ENCODE measurements at places on chromosomes 2 and 18. TPM values are rescaled to one million over a fixed set of nuclear protein-coding genes. Genes with fewer than 3 reads are reported as not detected.

GRCh38 chr18:47935321-47936055 lies 5.0 kb upstream of the SMAD2 start:
- no peak for DNase-seq

- no peak for DNase-seq
These were observed 394.4 kb downstream of the FIGN start for GRCh38 chr2:163341426-163341825.

- no peak for DNase-seq
These were observed 21.3 kb downstream of the CDK15 start for GRCh38 chr2:201827621-201828020.

DNA sequence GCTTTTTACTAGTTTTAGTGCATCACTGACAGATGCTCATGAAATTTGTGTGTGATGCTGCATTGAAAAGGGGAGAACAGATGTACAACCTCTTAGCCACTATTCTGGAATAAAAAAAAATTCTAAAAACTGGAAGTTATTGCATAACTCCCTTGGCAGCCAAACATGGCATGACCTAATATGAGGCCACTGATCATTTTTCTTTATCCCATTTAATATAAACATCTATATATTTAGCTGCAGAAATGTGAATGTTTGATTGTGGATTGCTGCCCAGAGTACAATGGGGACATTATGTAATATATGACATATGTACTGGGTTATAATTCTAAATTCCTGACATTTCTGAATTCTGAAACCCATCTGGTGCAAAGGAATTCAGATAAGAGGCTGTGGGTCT lies 86.5 kb downstream of the CDCA7 start:
- DNase-seq: no peak

Gene AP1S3
- total RNA-seq: 13.9 TPM

Gene RGPD8
- 16.1 TPM for total RNA-seq
